ENCODE measurements at places on chromosomes 2 and 18.

- no peak for DNase-seq
Measured at GRCh38 chr2:27118525-27119329, at the start of gene CGREF1. CGREF1 (minus strand) TSS chr2:27119128; CDS start chr2:27104366, 14,762 bp downstream.

DNA sequence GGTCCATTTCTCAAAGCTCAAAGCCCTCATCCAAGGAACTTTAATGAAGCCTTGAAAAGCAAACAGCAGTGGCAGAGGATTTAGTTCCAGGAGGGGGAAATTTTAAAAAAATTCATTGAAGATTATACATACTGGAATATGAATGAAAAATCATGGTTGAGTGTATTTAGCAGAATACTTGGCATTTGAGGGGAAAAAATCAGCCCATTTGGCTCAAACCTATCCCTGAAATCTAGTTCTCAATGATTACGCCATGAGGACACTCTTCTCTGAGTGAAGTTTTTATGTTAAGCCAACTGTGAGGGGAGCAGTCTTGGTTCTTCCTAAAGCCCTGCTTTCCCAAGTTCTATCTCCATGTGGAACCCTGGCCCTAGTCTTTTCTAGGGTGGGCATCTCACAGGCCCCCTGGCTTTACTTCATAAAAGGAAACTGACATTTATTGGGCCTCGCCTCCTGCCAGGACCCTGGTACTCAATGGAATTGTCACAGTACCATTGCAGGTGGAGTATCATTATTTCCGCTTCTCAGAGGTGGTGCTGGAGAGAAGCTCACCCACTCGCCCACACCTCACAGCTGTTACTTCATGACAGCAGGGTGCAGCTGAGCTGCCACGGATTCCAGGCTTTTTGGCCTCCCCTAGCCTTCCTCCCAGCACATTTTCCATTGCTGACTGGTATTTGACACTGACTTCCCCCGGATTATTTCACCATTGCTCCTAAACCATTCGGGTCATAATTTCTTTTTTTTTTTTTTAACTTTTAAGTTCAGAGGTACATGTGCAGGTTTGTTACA lies 56.8 kb downstream of the NXPH2 start:
- no peak for DNase-seq

- DNase-seq, result no peak
Measured at GRCh38 chr2:146124741-146125140, 1604.8 kb upstream of the ZEB2 start.

- no peak for DNase-seq
Measured at GRCh38 chr2:46339676-46340459, 42.7 kb downstream of the EPAS1 start.

DNA sequence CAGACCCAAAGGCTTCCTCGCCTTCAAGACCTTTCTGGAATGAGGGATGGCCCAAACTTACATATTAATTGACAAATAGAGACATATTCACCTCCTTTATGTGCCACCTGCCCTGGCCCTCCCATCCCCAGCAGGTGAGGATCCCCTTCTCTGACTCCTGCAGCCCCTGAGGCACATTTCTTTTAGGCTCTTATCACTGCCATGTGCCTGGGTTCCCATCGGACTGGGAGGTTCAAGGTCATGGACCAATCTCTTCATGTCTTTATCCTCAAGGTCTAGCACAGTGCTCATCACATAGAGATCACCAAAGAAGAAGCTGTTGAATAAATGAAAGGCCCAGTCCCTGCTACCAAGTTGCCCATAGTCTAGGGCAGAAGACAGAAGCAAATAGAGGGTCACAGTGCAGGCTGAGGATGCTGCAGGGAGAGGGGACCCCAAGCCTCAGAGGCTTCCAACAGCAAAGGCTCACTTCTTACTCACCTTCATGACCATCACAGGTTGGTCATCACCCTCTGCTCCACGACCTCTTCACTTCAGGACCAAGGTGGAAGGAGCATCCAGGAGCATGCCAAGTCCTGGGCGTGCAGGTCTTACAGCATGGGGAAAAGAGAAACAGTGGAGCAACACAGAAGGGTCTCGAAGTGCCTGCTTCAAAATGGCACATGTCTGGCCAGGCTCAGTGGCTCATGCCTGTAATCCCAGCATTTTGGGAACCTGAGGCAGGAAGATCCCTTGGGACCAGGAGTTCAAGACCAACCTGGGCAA lies 193.9 kb downstream of the SMAD2 start:
- DNase-seq, result no peak

DNA sequence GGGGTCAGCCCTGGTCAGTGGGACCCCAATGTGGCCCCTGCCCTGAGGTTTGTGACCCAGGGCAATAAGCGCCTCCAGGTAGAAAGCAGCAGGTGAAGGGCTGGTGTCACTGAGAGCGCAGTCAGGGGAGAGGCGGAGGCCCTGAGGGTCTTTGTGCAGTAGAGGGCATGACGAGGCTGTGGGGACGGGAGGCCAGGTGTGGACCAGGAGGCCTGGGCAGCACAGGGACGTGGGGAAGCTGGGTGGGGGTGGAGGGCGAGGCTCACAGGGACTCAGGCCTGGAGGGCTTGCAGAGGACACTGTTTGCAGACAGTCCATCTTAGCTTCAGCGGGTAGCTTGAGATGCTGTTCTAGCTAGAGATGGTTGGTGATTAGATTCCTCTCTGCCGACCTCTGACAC lies 32.0 kb downstream of the TRAF3IP1 start:
- no peak for DNase-seq

Measured in stimulated activated naive B cell treated with anti-CD40 and anti-IgM and Interleukin-4, amounts not matched to agents 10 μg/mL and 1 μg/mL and 100 μg/mL, for 72 hours (primary cell).